H1 (cell line): ENCODE measurements at places on chromosomes 5 and 9. TPM values are rescaled to one million over a fixed set of nuclear protein-coding genes. Genes with fewer than 3 reads are reported as not detected.

PCDHGA7 gene
- 0.73 and 1.1 TPM in 2 replicates for total RNA-seq

GRXCR2 gene
- total RNA-seq: not detected in 2 replicates

EQTN gene
- 0.52 TPM in 1 of 2 replicates, not detected in the other for total RNA-seq

PCDHB7 gene
- 0.19 and 0.25 TPM in 2 replicates for total RNA-seq

C9orf50 gene
- total RNA-seq: not detected in 2 replicates

SPAG8 gene
- total RNA-seq: 0.37 and 0.55 TPM in 2 replicates

GARIN3 gene
- total RNA-seq: not detected in 2 replicates

OR1J1 gene
- not detected in 2 replicates for total RNA-seq

SLC25A2 gene
- total RNA-seq: not detected in 2 replicates

CDC20B gene
- not detected in 2 replicates for total RNA-seq

CBY3 gene
- 0.39 and 1.4 TPM in 2 replicates for total RNA-seq

PCAT7 gene
- total RNA-seq: 2.3 and 3.2 TPM in 2 replicates

DELE1 gene
- total RNA-seq: 59.6 and 61.4 TPM in 2 replicates

HRH2 gene
- 8.1 and 9.3 TPM in 2 replicates for total RNA-seq

DROSHA gene
- 122 and 124 TPM in 2 replicates for total RNA-seq

ARL15 gene
- 21.2 and 22.5 TPM in 2 replicates for total RNA-seq

SPATA31E1 gene
- total RNA-seq: 0.09 TPM in 1 of 2 replicates, not detected in the other

FNBP1 gene
- total RNA-seq: 39.7 and 40.9 TPM in 2 replicates

STKLD1 gene
- not detected in 2 replicates for total RNA-seq

TRPM3 gene
- 9.7 and 10.9 TPM in 2 replicates for total RNA-seq

G3BP1 gene
- 516 and 529 TPM in 2 replicates for total RNA-seq

SLC28A3 gene
- not detected in 2 replicates for total RNA-seq

TMEFF1 gene
- total RNA-seq: 67.8 and 68.2 TPM in 2 replicates

SOHLH1 gene
- total RNA-seq: not detected in 2 replicates
